ENCODE measurements at places on chromosomes 6 and 20.

GRCh38 chr6:45625191-45625664 lies 247.5 kb upstream of the SUPT3H start:
- DNase-seq = no peak

GRCh38 chr20:54351371-54352136 lies 123.8 kb upstream of the DOK5 start:
- DNase-seq = no peak

DNA sequence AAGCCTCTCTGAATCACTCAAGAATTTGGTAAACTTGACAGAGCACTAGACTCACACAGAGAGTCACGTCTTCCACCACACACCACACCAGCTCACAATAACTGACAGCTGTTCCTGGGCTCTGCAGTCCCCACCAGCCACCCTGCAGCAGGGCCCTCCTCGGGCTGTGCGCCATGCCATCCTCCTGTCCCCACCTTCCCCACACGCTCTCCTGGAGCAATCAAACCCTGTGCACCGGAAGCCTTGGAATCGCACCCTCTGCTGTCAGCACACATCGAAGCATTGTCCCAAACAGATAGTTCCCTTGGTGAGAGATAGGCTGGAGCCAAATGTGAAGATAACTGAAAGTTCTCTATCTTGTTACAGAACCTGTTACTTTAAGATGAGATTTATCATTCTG lies 191.0 kb downstream of the TBXT start:
- DNase-seq = no peak

- DNase-seq = no peak
Measured at GRCh38 chr6:47492355-47492754, 14.8 kb downstream of the CD2AP start.

DNA sequence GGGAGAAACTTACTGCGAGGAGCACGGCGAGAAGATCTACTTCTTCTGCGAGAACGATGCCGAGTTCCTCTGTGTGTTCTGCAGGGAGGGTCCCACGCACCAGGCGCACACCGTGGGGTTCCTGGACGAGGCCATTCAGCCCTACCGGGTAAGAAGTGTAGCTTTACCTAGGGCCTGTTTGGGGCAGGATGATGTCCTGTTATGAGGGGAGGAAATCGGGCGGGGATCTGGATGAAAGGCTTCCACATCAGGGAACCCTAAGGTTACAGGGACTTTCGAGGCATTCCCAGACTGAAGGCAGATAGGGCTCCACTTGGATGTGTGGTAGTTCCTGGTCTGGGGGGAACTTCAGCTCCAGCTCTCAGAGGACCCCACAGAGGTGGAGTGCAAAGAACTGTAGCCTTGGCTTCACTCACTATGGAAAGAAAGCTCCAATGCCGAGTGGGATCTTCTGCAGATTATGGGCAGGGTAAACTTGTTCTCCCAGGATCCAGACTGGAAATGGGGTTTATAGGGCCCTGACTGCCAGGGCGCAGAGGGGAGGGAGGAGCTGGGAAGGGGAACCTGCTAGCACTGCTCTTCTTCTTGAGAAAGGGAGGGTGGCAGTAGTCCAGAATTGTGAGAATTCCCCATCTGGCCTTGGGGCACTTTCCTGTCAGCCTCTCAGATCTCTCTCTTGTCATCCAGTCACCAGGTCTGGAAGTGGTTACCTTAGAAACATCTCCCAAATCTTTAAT lies 740 bp downstream of the TRIM15 start:
- DNase-seq = no peak

All from BE2C (cell line).